ENCODE measurements at places on chromosomes 6 and 20. TPM values are rescaled to one million over a fixed set of nuclear protein-coding genes. Genes with fewer than 3 reads are reported as not detected.

DNA sequence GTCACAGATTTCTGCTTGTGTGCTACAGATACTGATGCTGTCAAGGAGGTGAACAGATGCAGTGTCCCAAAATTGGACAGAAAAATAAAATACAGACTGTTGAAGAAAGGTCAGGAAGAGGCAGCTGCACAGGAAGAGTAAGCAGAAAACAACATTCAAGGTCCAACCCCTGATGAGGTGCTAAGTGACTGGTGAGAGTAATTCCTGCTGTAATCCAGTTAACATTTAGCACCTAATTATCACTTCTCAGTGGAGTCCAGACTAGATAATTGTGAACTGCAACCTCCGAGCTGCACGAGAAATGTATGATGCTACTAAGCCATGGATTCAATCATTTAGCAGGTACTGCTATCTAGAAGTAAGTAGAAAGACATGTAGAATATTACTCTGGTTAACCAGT is 36.3 kb upstream of the NRSN1 start:
- H3K36me3 ChIP-seq: no peaks in the 10 kb centered on the region
- H3K4me3 ChIP-seq: no peak overlapping the region
- H3K27me3 ChIP-seq: peaks cover 46% of the 10 kb centered on the region
- H3K27ac ChIP-seq: no peak overlapping the region
- no peaks in the 10 kb centered on the region for H3K4me1 ChIP-seq
- DNase-seq: no peak

DNA sequence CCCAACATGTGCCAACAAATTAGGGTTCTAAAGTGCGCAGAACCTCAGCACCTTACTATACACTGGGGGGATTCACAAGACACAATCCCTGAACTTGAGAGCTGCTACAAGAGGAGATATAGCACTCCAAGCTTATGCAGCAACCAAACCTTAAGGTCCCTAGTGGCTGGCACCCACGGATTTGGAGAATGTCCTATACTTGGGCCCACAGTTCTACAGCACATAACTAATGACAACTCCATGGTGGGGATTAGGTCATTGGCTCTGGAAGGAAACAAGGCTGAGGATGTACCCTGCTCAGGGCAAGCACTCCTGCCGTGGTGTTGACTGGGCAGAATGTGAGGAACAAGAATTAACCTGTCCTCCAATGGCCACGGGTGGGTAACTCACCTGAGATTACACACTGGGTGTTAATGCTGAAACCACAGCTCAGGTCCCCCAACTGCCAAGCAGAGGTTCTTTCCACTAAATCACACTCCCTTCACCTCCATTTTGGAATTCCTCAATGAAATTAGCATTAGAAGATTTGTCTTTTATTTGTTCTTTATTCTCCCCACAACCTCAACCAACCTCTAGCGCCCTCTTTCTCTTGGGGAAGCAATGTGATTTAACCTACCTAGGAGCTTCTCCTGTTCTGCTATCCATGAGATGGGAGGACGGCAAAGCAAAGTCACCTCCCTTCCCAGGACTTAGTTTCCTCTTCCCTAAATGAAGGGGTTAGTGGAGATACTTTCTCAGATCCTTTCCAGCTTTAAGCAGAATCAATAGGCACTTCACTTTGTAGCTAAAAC is 32.0 kb downstream of the TRERF1 start:
- no peak overlapping the region for H3K27ac ChIP-seq
- DNase-seq: no peak
- no peaks in the 10 kb centered on the region for H3K4me1 ChIP-seq

DNA sequence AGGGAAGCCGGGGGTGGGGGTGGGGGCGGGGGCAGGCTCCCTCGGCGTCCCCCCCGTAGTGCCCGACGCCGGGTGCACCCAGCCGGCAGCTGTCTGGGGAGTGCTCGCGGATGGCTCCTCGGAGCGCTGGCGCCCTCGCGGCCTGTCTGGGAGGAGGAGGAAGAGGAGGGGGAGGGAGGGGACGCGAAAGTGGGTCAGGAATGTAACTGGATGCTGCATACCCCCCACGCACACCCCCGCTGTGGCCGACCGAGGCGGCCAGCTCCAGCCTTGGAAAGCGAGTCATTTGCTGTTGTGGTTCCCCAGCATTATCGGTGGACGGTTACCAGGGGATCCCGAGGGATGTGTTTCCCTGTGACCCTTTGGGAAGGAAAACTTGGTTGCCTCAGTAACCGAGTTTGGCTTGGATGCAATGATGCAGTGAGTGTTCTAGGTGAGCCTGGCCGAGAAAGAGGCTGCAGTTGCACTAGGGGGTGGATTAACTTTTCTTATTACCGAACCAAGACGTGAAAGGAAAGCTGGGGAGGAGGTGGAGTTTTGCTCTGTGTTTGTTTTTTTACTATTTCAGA is 55.2 kb upstream of the RREB1 start:
- H3K36me3 ChIP-seq: no peaks in the 10 kb centered on the region
- H3K4me1 ChIP-seq: peaks cover 17% of the 10 kb centered on the region
- H3K27me3 ChIP-seq: no peaks in the 10 kb centered on the region
- peak overlapping the region; percentile 40 for H3K4me3 ChIP-seq
- peak; percentile 91 for DNase-seq

- DNase-seq: no peak
- H3K4me3 ChIP-seq: no peak overlapping the region
- no peak overlapping the region for H3K27ac ChIP-seq
- H3K4me1 ChIP-seq: no peaks in the 10 kb centered on the region
- no peaks in the 10 kb centered on the region for H3K27me3 ChIP-seq
Measured at GRCh38 chr6:50936277-50936681, 117.6 kb downstream of the TFAP2B start.

DNA sequence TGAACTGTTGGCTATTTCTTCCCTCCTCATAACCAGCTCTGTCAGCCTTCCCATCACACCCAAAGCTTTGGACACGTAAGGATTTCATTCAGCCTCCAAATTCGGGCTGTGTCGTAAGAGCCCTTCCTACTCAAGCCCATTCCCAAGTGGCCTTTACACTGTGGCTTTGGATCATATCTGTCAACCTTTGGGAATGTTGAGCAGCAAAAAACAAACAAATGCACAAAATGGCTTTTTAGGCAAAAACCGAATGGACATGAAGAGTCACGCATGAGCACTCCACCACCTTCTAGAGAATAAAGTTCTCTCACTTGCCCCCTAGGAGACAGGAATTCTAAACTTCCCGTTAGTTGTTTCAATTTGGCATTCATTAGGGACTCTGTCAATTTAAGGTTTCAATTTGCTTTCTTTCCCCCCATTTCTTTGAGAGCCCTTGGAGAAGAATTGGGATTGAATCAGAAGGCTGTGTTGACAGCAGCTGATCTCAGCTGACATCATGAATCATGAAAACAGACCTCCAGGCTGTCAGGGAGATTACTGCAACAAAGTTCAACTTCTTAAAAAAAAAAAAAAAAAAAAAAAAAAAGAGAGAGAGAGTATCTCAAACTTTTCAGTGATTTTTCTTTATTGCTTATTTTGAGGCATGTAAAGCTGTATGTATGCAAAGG is 110.3 kb downstream of the BCAS1 start:
- DNase-seq: no peak
- H3K4me1 ChIP-seq: no peaks in the 10 kb centered on the region
- H3K27me3 ChIP-seq: no peaks in the 10 kb centered on the region
- H3K27ac ChIP-seq: no peak overlapping the region

DNA sequence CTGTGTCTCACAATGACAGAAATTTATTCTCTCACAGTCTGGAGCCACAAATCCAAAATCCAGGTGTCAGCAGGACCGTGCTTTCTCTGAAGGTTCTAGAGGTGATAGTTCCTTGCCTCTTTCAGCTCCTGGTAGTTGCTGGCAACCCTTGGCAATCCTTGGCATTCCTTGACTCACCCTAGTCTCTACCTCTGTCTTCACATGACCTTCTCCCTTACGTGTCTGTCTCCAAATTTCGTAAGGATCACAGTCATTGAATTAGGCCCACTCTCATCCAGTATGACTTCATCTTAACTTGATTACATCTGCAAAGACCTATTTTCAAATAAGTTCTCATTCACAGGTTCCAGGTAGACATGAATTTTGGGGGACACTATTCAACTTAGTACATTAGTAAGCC is 143.1 kb downstream of the CEP57L1 start:
- H3K27ac ChIP-seq: no peak overlapping the region
- no peak overlapping the region for H3K4me3 ChIP-seq
- no peaks in the 10 kb centered on the region for H3K36me3 ChIP-seq
- no peak for DNase-seq
- no peaks in the 10 kb centered on the region for H3K27me3 ChIP-seq
- peaks cover 10% of the 10 kb centered on the region for H3K4me1 ChIP-seq

The SALL4 gene
- polyA plus RNA-seq: 13.6 TPM

The CTSZ gene
- polyA plus RNA-seq: 3.7 TPM
